ENCODE measurements at places on chromosomes 3 and 15.
A peak's percentile ranks its signal among the peaks of the same experiment; 100 is the strongest.

DNA sequence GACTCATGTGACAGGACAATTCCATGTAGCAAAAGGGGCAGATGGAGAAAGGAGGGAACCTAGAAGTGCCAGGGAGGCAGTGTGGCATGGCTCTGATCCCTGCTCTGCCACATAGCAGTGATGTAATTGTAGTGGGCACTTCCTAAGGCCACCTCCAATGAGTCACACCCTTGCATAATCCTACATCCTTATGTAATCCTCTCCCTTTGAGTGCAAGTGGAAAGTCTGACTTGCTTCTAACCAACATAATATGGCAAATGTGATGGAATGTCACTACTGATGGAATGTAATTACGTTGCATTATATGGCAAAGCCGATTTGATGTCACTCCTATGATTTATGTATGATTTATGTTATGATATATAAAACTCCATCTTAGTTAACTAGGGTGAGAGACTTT lies 72.9 kb upstream of the ATP2C1 start:
- no peak for DNase-seq

- no peak for DNase-seq
These were observed 6.3 kb downstream of the EOMES start for GRCh38 chr3:27715863-27716262.

GRCh38 chr15:60840703-60841411 lies 361.9 kb upstream of the ICE2 start:
- peak; percentile 74 for DNase-seq

GRCh38 chr3:169591983-169592644 lies 71.4 kb downstream of the MECOM start:
- no peak for DNase-seq

DNA sequence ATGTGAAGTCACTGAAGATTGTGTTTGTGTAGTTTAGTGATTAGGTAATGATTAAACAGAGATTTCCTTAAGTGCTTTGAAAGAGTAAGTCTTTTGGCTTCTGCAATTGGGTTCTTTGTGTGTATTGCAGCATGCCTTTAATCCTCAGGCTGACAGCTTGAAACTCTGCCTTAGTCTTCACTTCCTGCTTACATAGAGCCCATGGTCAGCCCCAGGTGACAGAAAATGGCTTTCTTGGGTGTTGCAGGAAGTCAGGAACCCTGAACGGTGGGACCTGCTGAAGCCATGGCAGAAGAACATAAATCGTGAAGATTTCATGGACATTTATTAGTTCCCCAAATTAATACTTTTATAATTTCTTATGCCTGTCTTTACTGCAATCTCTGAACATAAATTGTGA lies 61.3 kb downstream of the KBTBD8 start:
- no peak for DNase-seq

- DNase-seq, result no peak
These were observed 382.4 kb downstream of the IL5RA start for GRCh38 chr3:2727610-2728318.

- no peak for DNase-seq
These were observed 81.3 kb downstream of the CADPS start for GRCh38 chr3:62793946-62794345.

DNA sequence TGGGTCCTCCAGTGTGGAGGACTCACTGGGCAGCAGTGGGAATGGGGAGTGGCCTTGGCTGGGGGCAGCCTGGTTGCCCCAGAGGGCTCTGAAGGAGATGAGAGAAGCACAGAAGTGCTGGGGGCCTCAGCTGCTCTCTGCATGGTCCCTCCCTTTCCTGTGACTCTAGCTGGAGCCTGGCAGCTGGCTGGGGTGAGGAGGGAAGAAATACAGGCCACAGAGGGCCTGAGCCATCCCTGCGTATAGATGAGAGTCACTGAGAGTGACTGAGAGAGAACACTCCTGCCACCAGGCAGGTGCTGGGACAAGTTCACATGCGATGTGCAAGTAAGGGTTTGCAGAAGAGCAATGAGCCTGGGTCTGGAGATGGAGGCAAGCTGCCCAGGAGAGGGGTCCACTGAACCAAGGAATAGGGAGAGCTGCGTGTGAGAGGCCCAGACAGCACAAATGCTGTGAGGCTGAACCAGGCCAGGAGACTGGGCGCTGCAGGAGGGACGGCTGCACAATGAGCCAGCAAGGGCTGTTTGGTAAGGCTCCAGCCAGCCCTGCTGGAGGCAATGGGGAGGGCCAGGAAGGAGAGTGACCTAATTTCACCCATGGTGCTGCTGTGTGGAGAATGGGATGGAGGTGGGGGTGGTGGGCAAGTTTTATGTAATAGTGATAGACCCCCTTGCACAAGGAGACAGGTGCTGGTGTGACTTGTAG lies 87.2 kb downstream of the CLSTN2 start:
- DNase-seq, result no peak

DNA sequence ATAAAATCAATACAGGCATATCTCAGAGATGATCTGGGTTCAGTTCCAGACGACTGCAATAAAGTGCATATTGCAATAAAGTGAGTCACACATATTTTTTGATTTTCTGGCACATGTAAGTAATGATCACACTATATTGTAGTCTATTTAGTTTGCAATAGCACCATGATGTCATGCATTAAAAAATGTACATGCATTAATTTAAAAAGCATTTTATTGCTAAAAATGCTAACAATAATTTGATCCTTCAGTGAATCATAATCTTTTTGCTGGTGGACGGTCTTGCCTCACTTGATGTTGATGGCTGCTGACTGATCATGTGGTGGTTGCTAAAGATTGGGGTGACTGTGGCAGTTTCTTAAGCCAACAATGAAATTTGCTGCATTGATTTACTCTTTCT lies 511.1 kb downstream of the OTOL1 start:
- no peak for DNase-seq

GRCh38 chr15:48644467-48644826 lies 1.1 kb downstream of the FBN1 start:
- no peak for DNase-seq

- no peak for DNase-seq
These were observed 793.5 kb downstream of the ROBO1 start for GRCh38 chr3:78974181-78974790.

DNA sequence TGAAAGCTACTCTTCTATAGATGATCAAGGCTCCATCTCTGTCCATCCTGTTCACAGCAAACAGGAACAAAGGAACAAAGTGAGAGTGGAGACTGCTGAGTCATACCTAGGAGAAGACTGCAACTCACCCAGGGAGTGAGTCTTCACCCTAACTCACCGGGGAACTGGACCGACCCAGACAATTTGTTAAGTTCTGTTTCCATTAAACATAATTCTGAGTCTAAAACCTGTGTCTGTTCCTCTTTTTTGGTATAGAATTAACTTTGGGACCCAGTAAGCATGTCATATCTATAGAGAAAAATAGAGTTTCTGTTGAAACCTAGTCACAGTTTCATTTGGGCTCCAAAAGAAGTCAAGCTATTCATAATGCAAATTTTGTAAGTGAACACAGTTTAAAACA lies 21.6 kb downstream of the CCDC80 start:
- no peak for DNase-seq

DNA sequence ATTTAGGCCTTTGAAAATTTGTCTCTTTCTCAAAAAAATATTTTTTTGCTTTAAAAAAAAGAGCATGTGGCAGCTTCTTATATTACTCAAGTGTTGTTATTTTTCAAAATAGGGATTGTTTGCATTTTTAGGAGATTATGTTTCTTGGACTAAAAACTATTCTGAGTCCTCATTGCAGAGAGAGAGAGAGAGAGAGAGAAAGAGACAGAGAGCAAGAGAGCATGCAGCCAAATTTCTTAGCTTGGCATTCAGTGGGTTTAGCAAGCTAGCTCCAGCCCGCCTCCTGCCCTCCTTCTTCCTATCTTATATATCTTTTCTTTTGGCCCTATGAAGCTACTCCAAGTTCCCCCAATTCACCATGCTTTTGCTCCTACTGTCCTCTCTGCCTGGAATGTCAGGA lies 55.7 kb downstream of the CEMIP start:
- DNase-seq, result no peak

DNA sequence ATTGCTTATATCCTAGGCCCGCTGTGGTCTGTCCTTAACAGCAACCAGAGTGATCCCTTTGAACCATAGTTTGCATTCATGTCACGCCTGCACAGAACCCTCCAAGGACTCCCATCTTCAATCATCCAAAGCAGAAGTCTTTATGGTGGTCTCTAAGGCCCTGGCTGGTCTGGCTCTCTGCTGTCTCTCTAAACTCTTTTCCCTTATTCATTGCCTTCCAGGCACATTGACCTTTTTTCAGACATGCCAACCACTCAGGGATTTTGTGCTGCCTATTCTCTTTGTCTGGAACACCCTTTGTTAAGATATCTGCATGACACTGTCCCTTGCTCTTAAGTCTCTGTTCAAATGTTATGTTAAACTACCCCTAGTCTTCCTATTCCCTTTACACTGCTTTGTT lies 21.9 kb upstream of the ZBTB47 start:
- no peak for DNase-seq

DNA sequence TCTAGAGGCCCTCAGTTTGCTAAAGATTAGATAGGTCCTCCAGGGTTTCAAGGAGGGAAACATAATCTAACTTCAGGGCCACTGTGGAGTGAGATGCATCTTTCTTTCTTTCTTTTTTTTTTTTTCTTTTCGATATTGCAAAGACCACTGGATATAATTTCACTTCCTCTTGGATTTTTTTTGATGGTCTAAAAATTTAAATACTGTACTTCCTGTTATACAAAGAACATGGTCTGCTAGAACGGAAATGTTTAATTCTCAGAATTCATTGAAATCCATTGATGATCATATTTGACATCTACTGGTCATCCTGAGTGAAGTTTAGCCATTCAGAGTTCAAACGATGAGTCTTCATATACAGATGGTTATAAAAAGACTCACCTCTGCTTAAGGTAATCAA lies 808.8 kb upstream of the LMCD1 start:
- no peak for DNase-seq

GRCh38 chr3:5001135-5001534 lies 21.9 kb downstream of the BHLHE40 start:
- no peak for DNase-seq

- no peak for DNase-seq
These were observed 782.5 kb upstream of the GRM7 start for GRCh38 chr3:6078436-6078835.

GRCh38 chr3:106913111-106913698 lies 464.0 kb upstream of the CCDC54 start:
- DNase-seq, result no peak

DNA sequence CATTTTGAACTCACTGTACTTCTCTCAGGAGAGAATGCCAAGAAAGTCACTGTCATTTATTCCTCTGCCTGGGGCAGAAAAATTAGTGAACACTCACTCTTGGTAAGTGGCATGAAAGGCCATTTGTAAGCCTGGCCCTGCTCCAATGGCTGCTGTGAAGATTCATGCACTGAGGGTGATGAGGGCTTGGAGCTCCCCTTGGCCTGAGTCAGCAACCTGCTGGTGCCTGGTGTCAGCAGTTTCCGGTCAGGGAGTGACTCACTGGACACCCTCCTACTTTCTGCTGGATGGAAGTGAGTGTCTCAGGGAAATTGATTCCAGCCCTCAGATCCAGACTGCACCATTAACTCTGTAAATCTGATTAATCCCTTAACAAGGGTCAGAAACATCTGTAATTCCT lies 37.6 kb downstream of the TRA2B start:
- DNase-seq, result peak; percentile 31

GRCh38 chr3:53570709-53571108 lies 76.3 kb downstream of the CACNA1D start:
- DNase-seq, result no peak

DNA sequence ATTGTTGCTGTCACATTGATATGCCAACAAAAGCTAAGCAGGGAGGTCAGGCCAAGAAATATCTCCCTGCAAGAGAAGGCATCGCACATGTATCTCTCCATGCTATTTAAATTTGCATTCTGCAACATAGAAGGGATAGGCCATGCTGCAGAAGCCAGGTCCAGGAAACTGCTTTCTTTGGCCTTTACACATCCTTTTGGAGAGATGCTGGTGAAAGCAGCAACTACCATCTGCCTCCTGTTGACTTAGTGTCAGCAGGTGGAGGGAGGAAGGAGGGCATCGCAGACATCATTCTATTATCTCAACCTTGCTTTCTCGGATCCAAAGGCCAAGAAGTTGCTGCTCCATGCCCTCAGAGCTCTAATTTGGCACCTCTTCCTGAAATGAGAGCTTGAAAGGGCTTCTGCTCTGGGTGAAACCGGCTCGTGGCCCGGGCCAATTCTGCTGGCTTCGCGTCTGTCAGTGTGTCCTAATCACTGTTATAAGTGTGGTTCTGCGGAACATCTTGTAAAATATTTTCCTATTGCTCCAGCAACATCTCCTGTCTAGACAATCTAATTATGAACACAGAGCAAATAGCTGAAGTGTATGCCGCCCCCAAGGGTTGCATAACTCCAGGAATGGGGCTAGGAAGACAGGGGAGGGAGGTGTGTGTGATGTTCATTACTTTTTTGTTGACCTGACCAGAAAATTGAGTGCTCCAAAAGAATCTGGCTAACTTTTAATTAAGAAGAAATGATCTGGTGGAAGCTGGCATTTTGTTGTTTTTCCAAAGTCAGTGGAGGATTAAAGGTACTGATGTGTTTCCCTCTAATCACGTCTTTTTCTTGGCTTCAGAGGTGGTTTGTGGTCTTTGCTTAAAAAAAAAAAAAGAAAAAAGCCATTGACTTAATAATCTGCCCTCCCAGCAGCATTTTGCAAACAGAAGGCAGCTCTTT lies 89.1 kb downstream of the TPRG1 start:
- DNase-seq, result no peak

DNA sequence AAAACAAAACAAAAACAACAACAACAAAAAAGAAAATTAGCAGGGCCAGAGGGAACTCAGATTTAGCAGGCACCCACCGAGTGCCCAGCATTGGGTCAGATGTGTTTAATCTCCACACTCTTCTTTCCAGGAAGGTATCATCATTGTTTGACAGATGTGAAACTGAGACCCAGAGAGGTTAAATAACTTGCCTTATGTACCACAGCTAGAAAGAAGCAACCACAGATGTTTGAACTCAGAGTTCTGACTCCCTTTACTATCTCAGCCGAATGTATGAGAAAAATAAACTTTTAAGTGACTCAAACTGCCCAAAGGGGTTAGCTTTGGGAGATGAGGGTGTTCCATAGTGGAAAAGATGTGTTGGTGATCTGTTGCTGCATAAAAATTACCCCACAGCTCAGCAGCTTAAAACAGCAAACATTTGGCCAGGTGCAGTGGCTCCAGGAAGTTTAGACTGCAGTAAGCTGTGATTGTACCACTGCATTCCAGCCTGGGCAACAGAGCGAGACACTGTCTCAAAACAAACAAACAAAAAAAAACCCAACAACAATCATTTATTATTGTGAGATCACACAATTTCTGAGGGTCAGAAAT lies 4.5 kb upstream of the RPP25 start:
- DNase-seq, result no peak

DNA sequence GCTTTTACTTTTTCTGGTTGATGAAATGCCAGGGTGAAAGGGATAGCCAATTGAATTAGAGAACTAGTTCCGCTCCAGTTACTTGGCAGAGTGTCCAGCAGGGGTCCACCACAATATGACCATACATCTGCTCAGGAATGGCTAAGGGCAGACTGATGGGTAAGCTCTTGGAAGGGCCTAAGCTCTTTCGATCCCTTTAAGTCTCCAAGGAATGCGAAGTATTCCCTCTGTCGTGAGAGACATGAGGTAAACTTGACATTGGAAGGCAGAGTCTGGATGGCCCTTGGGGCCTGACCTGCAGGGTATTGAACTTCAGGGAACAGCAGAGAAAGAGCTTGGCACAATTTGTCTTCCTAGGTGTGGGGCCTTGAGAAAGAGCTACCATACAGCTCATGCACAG lies 805.8 kb downstream of the PLOD2 start:
- no peak for DNase-seq

GRCh38 chr3:71718072-71718471 lies 7.1 kb downstream of the EIF4E3 start:
- no peak for DNase-seq

All from CD4-positive, alpha-beta T cell treated with Interleukin-4 for 1 hour (primary cell).